ENCODE measurements at places on chromosomes 12 and 14.

- DNase-seq: no peak
Measured at GRCh38 chr12:25089738-25090137, 105.2 kb downstream of the DNAI7 start.

DNA sequence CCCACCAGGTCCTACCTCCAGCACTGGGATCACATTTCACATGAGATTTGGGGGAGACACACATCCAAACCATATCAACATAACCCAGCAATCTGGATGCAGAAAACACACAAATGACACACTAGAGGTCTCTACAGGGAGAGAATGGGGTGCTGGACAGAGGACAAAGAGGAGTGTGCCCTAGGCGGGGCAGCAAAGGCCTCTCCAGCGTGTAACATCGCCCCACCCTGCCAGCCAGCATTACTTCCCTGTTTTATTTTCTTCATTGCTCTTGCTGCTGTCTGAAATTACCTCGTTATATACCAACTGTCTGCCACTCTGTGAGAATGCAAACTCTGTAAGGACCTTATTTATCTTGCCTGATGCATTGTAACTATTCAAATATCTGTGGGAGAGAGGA is 61.1 kb downstream of the RIMBP2 start:
- DNase-seq: no peak

GRCh38 chr14:104094056-104094708 is 8.7 kb downstream of the ASPG start:
- DNase-seq: no peak

GRCh38 chr12:120342175-120343038 is 14.8 kb upstream of the PLA2G1B start:
- DNase-seq: no peak

- DNase-seq: no peak
Measured at GRCh38 chr14:99754141-99755067, 38.8 kb upstream of the EML1 start.

DNA sequence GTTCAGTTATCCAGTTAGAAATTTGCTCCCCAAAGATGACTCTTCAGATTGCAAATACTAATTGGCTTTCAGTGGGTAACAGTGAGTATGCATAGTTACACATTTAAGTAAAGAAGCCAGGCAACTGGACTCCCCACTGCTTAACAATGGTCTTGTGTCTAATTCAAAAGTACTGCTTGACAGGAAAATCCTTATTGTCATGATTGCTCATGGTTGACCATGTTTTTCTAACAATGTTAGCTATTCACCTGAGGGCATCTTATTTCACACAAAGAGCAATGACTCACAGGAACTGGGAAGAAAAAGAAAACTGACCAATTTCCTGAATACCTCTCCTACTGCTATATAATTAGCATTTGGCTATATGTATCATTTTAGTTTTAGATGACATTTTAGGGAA is 33.7 kb upstream of the ALG10B start:
- no peak for DNase-seq

DNA sequence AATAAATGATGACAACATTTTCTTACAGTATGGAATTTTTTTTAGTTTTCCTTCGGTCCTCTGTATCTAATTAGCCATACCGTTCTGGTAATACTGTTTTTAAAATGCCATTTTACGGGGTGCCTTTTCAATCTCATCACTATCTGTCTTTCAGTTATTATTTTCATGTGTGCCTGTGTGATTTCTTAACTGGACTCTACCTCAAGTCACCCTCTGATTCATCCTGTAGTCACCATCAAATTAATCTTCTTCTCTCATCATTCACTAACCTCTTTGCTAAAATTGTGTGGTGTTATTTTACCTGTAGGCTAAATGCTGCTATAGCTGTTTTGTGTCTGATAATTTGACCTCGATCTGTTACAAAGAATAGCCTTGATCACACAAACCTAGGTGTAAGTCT is 16.0 kb upstream of the CCT2 start:
- DNase-seq: no peak

DNA sequence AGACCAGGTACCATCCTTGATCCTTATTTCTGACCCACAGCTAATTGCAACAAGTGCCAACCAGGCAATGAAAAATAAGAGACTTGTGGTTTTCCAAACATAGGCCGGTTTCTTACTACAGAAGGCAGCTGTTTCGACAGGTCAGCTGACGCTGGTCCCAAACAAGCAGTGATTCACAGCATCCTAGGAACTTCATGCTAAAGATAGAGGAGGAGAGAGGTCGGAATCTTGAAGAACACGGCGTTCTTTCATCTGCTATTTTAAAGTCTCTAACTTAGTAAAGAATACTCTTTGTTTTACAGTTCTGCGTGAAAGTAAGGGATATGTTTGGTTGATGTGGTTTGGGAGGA is 28.1 kb upstream of the ADGRD1 start:
- DNase-seq: no peak

GRCh38 chr12:130815028-130815741 is 23.9 kb downstream of the STX2 start:
- no peak for DNase-seq

DNA sequence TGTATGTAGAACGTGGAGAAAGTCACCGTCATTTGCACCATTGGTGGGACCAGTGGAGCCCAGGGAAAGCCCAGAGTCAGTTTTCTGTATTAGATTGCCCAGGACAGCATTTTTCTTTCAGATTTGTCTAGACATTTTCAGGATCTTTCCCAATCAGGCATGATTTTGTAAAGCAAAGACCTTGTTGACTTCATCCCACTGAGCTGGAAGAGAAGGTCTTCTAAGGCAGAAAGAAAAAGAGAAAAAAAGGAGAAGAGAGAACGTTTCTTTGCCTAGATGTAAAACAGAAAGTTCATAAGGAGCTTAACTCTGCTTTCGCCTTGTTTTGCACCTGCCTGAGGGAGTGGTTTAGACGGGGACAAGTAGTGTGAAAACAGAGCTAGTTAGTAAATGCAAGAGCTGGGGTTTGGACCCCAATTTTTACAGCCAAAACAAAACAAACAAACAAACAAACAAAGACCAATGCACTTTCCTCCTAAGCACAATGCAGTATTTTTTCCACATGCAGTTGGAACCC is 273.1 kb downstream of the ZFP36L1 start:
- no peak for DNase-seq

- DNase-seq: no peak
Measured at GRCh38 chr14:59356767-59357166, 108.4 kb downstream of the GPR135 start.

DNA sequence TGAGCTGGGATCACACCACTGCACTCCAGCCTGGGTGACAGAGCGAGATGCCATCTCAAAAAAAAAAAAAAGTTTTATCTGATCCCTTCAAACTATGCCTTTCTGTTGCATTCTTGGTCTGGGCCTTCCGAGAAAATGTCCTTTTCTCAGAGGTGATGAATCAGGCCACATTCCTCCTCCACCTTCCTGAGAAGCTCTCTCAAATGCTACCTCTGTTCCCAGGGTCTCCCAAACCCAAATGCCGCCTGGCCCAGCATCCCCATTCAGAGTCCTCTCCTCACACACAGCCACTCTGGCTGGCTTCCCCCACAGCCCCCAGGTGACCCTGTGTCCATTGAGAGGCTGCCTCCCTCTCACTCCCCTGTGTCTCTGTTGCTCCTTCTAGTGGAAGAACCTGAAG is 19.7 kb upstream of the TMED10 start:
- no peak for DNase-seq

DNA sequence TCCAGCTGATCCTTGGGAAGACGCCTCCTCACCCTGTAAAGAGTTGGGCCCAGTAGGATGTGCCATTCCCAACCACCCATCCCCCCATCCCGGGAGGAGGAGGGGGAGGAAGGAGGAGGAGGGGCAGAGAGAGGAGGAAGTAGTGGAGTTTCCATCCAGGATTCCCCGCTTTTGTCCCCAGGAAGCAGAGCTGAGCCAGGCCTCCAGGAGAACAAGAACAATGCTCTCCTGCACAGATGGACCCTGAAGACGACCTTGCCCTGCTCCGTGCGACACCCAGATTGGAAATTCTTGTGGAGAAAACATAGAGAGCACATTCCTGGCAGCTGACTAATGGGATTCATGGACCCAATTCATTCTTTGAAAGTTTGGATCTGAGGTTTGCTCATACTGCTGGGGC is 132.3 kb upstream of the CRY1 start:
- no peak for DNase-seq

GRCh38 chr12:53789570-53789969 is 37.8 kb upstream of the CISTR start:
- no peak for DNase-seq

DNA sequence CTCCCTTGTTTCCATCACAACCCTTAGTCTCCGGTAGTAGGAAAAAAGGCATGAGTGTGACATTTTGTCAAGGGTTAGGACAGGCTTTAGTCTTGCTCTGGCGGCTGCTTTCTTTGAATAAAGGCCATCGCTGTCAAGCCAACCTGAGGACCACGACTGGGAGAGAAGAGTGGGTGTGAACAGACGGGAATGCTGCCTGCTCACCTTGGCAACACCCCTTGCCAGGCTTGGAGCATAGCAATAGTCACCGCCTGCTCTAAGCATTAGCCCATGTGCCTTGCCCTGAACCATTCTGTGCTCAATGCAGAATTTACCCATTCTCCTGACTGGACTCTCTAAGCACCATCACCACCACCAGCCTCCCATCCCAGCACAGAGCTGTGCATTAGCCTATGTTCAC is 36.2 kb downstream of the SPTB start:
- DNase-seq: no peak

- DNase-seq: no peak
Measured at GRCh38 chr12:22627371-22627770, 2.4 kb downstream of the ETNK1 start.

GRCh38 chr12:26359576-26359975 is 164.2 kb downstream of the SSPN start:
- no peak for DNase-seq

DNA sequence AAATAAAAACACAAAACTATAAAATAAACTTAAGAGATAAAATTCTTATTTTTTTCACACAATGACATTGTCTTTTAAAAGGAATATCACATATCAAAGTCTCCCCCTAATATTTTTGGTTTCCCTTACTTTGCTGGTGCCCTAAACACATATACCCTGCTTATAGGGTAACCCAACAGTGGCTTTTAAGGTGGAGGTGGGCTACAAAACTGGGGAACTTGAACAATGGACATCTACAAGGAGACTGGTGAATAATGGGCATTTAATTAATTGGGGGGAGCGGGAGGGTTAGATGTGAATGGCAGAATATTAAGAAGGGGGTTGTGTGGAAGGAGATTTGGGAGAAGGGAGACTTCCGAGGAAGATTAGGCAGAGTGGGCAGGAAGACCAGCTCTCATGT is 9.6 kb downstream of the B4GALNT1 start:
- no peak for DNase-seq

GRCh38 chr12:109301643-109302168 is 7.4 kb downstream of the FOXN4 start:
- DNase-seq: no peak

DNA sequence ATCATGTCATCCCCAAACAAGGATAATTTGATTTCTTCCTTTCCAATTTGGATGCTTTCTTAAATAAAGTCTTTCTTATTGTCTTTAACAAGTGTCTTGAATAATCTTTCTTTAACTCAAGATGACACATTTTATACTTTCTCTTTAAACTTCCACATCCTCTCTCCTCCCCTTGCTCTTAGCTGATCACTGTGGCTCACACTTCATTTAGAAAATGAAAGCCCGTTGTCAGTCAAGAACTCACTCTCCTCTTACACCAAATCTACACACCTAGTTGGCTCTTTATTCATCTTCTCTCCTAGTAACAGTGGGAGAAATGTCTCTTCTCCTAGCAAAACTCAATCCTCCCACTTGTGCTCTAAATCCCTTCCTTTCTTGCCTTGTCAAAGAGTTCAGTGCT is 10.4 kb upstream of the RMST start:
- no peak for DNase-seq

DNA sequence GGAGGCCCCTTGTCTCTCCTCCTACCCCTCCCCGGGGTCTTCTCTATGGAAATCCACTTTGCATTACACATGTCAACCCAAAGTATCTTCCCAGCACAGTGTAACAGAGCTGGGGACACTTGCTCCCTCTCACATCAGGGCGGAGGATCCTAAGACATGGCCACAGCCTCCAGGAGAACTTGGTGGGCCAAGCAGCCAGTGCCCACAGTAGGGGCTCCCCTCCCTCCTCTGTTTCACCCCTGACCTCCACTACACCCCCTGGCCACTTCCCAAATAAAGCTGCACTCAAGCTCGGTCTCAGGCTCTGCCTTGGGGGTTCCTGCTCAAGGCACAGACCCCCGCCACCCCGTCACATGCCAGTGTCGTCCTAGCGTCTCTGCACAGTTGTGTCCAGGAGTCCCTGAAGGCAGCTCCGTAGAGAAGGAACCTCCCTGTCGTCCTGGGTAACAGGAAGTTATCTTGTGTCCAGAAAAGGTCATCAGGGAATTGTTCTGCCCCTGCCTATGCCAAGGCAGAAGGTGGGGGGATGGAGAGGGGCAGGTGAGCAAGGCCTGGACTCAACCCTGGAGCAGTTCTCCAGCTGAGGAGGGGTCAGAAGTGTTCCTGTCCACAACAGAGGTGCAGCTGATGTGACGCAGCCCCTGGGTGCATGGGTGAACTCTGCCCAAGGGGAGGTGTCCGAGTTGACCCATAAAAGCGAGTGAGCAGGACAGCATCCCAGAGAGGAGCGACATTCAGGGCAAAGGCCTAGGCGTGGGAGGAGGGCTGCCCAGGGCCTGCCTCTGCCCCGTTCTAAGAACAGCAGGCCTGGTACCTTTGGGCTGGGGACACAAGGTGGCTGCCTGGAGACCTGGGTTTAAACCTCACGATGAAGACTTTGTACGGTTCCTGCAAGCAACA is 25.5 kb downstream of the DIO3 start:
- DNase-seq: no peak

DNA sequence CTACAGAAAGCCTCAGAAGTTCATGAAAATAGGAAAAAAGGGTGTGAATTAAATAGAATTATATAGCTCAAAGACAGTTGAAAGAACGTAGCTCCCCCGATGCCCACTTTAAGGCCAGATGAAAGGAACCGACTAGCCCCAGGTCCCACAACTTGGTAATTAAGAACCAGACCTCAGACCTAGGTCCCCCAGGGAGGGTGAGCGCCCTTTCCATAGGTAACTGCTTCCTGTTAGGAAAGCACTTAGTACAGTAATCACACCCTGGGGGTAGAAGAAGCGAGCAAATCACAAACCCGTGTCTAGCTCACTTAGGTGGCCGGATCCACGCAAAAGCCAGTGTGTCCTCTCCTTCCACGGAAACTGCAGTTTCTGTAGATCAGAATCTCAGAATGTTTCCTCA is 77.1 kb downstream of the PLXNC1 start:
- no peak for DNase-seq

- no peak for DNase-seq
Measured at GRCh38 chr12:92987362-92987761, 58.3 kb upstream of the EEA1 start.

GRCh38 chr14:74975059-74975810 is 19.8 kb upstream of the PGF start:
- no peak for DNase-seq
